Esophagus squamous epithelium (tissue), 5 donors: ENCODE measurements at places on chromosomes 6 and 20.

DNA sequence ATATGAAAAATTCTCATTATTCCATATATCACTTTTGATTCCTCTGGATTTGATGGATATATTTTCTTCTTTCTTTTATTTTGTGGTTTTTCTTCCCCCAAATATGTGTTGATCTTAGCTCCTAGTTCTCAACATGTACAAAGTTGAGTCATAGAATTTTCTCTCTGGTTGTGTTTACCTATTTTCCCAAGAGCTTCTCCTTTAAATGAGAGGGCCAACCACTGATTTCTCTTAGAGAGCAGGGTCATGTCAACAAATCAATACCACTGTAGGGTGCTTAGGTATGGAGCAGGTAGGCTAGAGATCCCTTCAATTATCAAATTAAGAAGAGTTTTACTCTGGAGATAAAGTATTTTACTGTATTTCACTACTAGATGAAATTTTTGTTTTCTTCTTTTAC lies 145.7 kb downstream of the BMP5 start:
- no peaks in the 10 kb centered on the region for H3K27me3 ChIP-seq

DNA sequence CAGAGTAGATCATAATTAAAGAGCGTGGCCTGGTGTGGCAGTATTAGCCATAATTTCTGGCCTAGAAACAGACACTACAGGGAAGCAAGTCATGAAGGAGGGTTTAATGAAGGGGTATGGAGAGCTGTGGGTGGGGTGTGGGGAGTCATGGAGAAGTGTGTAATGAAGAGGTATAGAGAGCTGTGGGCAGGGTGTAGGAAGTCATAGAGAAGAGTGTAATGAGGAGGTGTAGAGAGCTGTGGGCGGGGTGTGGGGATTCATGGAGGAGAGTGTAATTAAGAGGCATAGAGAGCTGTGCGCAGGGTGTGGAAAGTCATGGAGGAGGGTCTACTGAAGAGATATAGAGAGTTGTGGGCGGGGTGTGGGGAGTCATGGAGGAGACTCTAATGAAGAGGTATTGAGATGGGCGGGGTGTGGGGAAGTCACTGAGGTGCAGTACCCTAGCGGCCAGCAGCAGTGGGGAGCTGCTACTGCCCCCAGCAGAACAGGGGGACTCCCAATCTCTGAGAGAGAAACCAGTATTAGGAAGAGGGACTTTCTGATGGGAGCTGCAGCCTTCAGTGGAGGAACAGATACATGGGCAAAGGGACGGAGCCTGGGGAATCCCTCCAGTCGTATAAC lies 145.4 kb upstream of the FOXA2 start:
- no peak overlapping the region for H3K4me3 ChIP-seq
- no peaks in the 10 kb centered on the region for H3K36me3 ChIP-seq
- H3K4me1 ChIP-seq = no peaks in the 10 kb centered on the region
- no peak for DNase-seq

- no peak overlapping the region for H3K27ac ChIP-seq
- no peak overlapping the region for H3K4me3 ChIP-seq
- no peaks in the 10 kb centered on the region for H3K27me3 ChIP-seq
- H3K36me3 ChIP-seq = no peaks in the 10 kb centered on the region
- no peak for DNase-seq
- peaks cover 2% of the 10 kb centered on the region for H3K4me1 ChIP-seq
Measured at GRCh38 chr6:89559487-89559886, 79.1 kb downstream of the LYRM2 start.

DNA sequence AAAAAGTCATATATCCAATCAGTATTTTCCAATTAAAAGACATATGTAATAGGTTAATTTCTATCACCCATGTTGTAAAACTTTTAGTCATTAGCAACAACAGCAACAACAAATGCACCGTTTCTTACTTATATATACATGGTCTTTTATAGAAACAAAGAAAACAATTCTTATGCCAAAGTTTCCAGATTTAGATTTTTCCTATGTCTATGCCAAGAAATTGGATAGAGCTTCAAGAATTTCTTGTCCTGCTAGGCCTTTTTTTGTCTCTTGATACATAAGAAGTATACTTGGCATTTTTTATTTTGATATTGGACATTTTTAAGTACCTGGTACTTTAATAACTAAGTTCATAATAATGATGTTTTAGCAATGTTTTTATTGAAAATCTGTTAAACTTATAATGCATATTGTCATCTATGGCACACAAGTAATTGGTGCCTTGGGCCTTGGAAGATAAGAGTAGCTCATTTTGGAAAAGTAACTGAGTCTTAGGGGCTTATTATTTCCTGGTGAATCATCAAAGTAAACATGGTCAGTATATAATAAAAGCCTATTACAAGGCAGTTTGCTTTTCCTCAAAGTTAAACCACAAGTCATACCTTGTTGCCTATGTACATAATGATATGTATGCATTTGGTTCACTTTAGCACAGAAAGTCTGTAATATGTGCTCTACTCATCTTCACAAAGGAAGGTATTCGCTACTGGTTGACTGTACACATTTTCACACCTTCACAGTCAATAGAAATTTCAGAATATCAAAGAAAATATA lies 10.1 kb upstream of the FRK start:
- no peak overlapping the region for H3K4me3 ChIP-seq
- no peak for DNase-seq
- no peaks in the 10 kb centered on the region for H3K27me3 ChIP-seq

- no peaks in the 10 kb centered on the region for H3K36me3 ChIP-seq
- no peaks in the 10 kb centered on the region for H3K4me1 ChIP-seq
- no peak overlapping the region for H3K27ac ChIP-seq
- no peak overlapping the region for H3K4me3 ChIP-seq
- DNase-seq = no peak
Measured at GRCh38 chr6:106757722-106758467, 128.5 kb downstream of the QRSL1 start.

DNA sequence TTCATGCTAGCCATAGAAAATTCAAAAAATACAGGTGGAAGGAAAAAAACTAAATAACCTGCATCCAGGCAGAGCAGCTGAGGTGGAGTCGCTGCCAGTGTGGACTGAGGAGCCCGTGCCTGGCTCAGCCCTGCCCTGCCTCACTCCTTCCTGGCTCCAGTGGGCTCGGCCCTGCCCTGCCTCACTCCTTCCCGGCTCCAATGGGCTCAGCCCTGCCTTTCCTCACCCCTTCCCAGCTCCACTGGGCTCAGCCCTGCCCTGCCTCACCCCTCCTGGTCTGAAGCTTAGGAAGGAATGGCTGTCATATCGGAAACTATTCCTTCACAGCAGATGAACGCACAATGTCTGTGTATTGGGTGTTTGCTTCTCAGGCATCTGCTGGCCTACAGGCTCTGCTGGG lies 142.1 kb downstream of the SMOC2 start:
- H3K4me1 ChIP-seq = no peaks in the 10 kb centered on the region
- no peak overlapping the region for H3K4me3 ChIP-seq
- no peaks in the 10 kb centered on the region for H3K27me3 ChIP-seq
- H3K36me3 ChIP-seq = no peaks in the 10 kb centered on the region

DNA sequence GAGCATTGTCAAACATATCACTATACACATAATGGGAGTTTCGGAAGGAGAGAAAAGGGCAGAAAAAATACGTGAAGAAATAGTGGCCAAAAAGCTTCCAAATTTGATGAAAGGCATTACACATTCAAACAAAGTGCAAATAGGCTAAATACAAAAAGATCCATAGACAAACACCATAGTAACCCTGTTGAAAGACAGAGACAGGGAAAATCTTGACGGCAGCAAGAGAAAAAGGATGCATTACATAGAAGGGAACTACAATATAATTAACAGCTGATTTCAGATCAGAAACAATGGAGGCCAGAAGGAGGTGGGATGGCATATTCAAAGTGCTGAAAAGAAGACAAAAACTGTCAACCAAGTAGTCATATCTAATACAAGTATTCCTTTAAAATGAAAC lies 170.8 kb downstream of the MRPL14 start:
- no peak for DNase-seq
- H3K27me3 ChIP-seq = no peaks in the 10 kb centered on the region
- no peak overlapping the region for H3K27ac ChIP-seq

- H3K36me3 ChIP-seq = no peaks in the 10 kb centered on the region
- DNase-seq = no peak
- no peak overlapping the region for H3K27ac ChIP-seq
- no peaks in the 10 kb centered on the region for H3K27me3 ChIP-seq
- H3K4me3 ChIP-seq = no peak overlapping the region
Measured at GRCh38 chr6:120993929-120994572, 340.2 kb downstream of the TBC1D32 start.

- no peak overlapping the region for H3K4me3 ChIP-seq
- H3K27ac ChIP-seq = no peak overlapping the region
- H3K27me3 ChIP-seq = no peaks in the 10 kb centered on the region
- DNase-seq = no peak
- no peaks in the 10 kb centered on the region for H3K4me1 ChIP-seq
Measured at GRCh38 chr6:123715006-123715863, 78.5 kb upstream of the TRDN start.

DNA sequence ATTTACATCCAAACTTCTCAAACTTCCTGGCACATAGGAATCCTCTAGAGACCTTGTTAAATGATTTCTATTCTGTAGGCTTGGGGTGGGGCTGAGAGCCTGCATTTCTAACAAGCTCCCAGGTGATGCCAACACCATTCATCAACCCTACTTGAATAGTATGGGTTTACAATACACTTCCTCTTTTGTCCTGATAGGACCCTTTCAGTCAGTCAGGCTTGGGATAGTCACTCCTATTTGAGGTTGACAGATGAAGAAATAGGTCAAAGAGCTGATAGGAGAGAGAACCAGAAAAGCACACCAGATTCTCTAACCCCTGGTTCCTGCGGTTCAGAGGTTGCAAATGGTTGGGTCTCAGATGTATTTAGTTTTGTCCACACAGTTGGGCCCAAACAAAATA lies 273.4 kb downstream of the TSHZ2 start:
- H3K27me3 ChIP-seq = no peaks in the 10 kb centered on the region
- H3K36me3 ChIP-seq = no peaks in the 10 kb centered on the region
- no peak overlapping the region for H3K4me3 ChIP-seq
- no peaks in the 10 kb centered on the region for H3K4me1 ChIP-seq
- no peak for DNase-seq

DNA sequence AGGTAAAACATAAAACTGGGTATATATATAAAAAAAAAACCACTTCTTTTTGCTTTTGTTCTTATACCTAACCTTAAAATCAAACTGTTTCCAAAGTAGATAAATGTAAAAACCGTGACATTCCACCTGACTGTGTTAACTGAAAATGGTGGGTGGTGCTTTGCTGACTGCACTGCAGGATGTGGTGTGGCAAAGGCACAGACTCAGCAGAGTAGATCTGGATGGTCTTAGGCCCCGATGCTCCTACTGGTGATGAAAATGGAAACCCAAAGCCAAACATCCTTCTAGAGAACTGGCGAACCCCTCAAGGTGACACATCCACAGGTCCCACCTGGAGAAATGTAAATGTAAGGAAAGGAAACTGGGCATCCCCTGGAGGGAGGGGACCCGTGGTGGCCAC lies 8.9 kb downstream of the TGIF2 start:
- no peak for DNase-seq
- H3K27ac ChIP-seq = no peak overlapping the region
- H3K4me3 ChIP-seq = no peak overlapping the region
- H3K36me3 ChIP-seq = peaks cover 47% of the 10 kb centered on the region

DNA sequence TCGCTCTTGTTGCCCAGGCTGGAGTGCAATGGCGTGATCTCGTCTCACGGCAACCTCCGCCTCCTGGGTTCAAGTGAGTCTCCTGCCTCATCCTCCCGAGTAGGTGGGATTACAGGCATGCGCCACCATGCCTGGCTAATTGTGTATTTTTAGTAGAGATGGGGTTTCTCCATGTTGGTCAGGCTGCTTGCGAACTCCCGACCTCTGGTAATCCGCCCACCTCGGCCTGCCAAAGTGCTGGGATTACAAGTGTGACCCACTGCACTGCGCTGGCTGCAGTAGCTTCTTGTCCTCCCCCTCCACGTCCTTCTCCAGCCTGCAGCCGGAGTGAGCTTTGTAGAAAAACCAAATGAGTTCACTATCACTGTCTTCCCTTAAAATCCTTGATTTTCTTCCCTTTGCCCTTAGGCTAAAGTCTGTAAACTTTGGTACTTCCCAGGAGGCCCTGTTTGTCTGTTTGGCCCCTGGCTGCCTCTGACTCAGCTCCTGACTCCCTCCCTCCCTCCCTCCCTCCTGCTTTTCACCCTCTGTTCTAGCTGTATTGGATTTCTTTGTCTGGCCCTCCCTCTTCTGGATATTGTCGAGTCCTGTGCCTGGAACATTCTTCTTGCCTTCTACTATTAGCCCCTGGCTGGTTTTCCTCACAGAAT lies 12.9 kb downstream of the PARD6B start:
- peak overlapping the region; percentile 87 for H3K27ac ChIP-seq
- DNase-seq = no peak
- H3K4me1 ChIP-seq = no peaks in the 10 kb centered on the region
- H3K36me3 ChIP-seq = peaks cover 9% of the 10 kb centered on the region
- no peaks in the 10 kb centered on the region for H3K27me3 ChIP-seq

DNA sequence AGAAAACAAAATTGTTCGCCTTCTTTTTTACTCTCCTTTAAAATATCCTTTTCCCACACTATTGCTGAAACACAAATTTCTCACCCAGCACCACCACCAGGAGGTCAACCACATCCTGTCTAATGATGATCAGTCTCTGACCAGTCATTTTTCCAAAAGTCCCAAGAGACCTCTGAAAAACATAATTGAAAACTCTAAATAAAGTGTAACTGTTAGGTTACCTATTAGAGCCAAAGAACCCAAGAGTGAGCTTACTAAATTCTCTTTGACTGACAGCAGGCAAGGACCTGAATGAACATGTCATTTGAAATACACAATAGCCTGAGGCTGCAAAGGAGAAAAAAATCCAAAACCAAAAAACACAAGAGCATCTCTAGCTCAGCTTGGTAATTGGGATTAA lies 735.4 kb downstream of the CBLN4 start:
- no peaks in the 10 kb centered on the region for H3K27me3 ChIP-seq
- no peaks in the 10 kb centered on the region for H3K36me3 ChIP-seq
- H3K4me3 ChIP-seq = no peak overlapping the region
- H3K27ac ChIP-seq = no peak overlapping the region

GRCh38 chr6:157143171-157143889 lies 180.0 kb downstream of the TMEM242 start:
- no peak overlapping the region for H3K4me3 ChIP-seq
- peak overlapping the region; percentile 43 for H3K27ac ChIP-seq
- peaks cover 41% of the 10 kb centered on the region for H3K36me3 ChIP-seq
- no peak for DNase-seq

GRCh38 chr20:9100691-9101090 lies 31.8 kb downstream of the PLCB4 start:
- no peak overlapping the region for H3K27ac ChIP-seq
- H3K36me3 ChIP-seq = no peaks in the 10 kb centered on the region
- H3K4me3 ChIP-seq = no peak overlapping the region
- no peak for DNase-seq

DNA sequence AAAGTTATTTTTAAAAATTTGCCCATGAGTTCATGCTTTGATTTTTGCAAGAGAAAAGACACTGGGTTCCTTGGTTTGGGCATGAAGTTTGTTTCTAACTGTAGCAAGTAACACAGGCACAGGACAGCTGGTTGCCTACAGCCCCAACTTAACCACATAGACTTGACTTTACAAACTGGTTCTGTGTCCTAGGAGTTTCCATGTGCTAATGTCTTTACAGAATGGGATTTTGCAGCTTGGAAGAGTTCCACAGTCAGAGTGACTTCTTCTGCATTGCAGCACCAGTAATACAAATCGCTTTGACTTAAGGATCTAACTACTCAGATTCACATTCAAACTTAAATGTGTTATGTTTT lies 44.3 kb downstream of the OR2B2 start:
- H3K27me3 ChIP-seq = no peaks in the 10 kb centered on the region
- DNase-seq = no peak
- no peak overlapping the region for H3K4me3 ChIP-seq
- H3K36me3 ChIP-seq = no peaks in the 10 kb centered on the region
- peaks cover 12% of the 10 kb centered on the region for H3K4me1 ChIP-seq
